ENCODE measurements at places on chromosomes 7 and 10.

GRCh38 chr10:690372-691161 lies 1.1 kb upstream of the DIP2C start:
- peak; percentile 39 for DNase-seq

DNA sequence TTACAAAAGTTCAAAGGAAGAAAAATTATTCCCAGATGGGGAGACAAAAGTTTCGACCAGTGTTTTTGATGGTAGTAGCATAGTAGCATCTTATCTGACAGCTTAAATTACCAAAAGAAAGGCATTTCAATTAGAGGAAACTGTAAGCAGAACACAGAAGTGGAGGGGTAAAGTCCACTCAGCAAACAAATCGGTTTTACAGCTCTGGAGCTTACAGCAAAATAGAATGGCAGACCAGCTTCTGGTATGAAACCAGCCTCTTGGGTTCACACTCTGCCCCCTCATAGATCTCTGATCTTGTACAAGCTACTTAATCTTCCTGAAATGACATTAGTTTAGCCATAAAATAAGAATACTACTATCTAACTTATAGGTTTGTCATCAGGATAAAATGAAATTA lies 118.6 kb downstream of the RNF32 start:
- DNase-seq: no peak

DNA sequence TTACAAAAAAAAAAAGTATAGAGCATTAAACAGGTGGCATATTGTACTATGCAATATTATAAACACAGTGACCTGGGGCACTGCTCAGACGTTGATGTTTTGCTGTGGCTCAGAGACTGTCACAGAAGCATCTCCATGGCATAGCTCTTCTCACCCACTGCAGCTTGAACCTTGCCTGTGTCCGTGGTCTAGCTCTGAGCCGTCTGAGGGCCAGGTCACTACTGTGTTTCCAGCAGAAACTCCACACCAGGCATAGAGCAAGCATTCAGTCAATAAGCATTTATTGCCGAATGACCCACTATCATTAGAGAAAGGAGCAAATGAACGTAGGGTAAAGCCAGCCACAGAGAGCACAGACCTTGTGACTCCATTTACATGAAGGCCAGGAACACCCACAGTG lies 443.2 kb upstream of the FOXK1 start:
- DNase-seq: no peak

DNA sequence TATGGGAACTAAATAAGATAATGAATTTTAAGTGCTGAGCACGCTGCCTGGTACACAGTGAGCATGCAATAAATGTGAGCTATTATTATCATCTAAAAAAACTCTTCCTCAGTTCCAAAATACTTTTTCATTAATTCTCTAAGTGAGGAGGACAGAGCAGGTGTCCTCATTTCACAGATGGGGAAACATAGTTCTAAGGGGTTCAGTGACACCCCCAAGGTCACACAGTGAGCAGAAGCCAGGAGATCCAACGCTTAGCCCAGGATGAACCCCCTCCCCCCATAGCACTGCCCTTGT lies 6.8 kb upstream of the RRP12 start:
- DNase-seq: no peak

DNA sequence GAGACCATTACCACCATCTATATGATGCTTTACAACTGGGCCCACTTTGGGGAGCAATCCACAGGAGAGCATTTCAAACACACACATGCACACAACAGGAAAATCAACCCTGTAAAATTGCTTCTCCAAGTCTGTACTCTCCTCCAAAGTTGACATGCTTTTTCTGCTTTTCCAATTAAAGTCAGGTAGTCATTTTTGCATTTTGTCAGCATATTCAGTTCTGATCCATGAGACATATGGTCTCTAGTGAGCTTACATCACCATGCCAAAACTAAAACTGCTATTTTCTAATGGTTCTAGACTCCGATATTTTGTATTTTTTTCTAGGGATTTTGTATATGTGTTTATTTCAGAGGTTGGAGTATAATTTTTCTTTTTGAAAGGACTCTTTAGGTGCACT lies 373.5 kb upstream of the LRRTM3 start:
- DNase-seq: no peak

- no peak for DNase-seq
Measured at GRCh38 chr10:33579996-33580395, 245.5 kb upstream of the NRP1 start.

DNA sequence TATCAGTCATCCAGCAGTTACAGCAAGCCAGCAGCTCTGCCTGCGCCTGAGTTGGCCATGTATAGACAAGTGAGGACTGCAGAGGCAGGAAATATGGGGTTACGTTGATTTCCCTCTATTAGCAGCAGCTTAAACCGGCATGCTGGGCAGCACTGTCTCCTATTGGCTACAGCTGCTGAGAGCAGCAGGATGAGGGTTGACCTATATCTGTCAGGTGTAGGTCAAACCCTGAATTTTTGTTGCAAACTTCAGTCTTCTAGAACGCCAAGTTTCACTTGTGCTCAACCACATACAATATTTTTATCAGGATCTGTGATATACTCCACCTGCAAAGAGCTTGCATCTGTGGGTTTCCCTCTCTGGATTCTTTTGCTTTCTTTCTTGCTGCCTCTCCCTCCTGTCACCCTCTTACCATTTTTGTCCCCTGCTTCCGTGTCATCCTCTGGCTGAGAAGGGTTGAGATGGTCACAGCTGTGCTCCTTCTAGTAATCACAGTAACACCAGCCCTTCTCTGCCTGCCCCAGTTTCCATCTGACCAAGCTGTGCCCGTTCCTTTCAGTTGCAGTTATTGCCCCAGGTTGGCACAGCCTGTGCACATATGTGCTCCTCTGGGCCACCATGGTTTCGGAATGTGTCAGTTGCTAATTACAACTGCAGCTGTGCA lies 23.8 kb upstream of the GLCCI1 start:
- peak; percentile 55 for DNase-seq

- no peak for DNase-seq
Measured at GRCh38 chr10:82245906-82246560, 371.0 kb downstream of the NRG3 start.

DNA sequence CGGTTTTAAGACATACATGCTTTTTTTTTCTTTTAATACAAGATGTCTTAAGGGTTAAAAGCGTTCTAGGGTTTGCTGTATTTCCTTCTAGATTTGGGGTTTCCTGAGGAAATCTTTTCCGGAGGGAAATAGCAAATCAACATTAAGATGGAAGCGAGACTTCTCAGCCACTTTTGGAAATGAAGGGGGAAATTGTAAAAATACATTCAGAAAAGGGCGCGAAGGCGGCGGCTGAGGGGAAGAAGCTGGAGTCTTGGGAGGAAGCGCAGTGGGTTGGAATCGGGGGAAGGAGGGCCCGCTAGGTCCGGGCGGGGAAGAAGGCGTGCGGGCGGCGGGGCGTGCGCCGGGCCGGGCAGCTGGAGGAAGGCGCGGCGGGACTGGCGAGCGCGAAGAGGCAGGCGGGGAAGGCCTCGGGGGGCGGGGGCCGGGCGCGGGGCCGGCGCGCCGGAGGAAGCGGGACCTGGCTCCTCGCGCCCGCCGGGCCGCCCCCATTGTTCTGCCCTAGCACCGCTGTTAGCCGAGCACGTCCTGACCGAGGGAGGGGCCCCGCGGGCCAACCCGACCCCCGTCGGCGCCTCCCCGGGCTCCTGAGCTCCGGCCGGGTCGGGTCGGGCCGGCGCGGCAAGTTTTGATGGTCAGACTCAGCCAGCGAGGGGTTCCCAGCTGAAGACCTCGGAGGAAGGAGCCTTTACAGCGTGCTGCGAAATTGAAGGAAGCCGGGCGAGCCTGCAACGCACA lies 1.5 kb upstream of the SKIDA1 start:
- peak; percentile 59 for DNase-seq

DNA sequence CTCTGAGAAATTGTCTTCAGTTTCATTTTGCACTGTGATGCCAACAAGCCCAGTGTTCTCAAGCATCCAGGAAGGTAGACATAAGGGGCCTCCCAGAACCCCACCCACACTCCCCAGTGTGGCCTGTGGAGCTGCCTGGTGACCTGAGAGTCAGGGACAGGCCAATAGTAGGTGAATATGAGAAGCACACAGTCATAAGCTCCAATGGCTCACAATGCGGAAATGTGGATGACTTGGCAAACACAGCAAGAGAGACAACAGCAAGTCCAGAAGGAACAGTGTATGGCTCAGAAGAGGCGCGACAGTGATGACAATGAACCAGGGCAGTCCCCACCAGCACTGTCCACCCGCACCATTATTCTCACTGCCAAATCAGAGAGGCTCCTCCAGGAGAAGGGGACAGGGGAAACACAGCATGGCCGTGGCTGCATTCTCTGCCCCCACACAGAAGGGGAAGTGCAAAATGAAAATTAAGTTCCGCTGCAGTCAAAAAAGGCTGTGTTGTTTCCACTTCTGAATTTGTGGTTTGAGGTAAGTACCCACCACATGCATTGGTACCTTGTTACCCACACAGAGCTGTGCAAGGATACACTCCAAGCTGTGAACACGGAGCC lies 419.8 kb downstream of the GRID1 start:
- DNase-seq: no peak

DNA sequence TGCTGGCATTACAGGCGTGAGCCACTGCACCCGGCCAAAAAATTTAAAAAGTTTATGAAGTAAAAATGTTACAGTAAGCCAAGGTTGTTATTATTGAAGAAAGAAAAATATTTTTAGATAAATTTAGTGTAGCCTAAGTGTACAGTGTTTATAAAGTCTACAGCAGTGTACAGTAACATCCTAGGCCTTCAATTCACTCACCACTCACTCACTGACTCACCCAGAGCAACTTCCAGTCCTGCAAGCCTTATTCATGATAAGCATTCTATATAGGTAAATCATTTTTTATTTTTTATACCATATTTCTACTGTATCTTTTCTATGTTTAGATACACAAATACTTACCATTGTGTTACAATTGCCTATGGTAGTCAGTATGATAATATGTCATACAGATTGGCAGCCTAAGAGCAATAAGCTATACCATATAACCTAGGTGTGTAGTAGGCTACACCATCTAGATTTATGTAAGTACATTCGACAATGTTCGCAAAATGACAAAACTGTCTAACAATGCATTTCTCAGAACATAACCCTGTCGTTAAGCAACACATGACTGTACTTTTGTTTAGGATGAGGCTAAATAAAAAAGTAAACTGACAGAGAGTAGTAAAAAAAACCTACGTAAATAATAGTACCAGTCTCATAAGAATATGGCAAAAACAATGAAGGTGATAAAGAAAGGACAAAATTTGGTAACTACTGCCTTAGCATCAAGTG lies 77.8 kb upstream of the FAM133B start:
- DNase-seq: no peak

DNA sequence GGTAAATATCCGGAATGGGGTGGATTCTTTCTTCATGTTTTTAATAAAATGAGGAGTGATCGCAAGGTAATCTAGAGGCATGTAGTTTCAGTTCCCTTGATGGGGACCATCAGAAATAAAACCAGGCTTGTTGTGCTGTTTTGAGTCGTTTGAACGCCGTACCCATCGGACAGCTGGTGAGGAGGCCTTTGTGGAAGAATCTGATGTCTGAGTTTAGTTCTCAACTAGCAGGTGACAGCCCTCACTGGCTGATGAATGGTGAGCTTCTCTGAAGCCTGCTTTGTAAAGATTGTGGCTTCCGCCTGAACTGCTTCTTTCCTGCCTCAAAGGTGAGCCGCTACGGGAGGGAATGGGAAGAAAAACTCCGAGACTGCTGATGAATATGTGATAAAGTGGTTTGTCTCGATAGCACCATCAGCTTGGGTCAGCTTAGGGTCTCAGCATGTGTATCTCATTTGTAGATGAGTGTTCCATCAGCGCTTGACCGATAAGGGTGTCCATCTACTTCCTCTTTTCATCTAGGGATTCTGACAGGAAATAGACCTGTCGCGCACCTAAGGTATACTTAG lies 977 bp downstream of the TMEM248 start:
- DNase-seq: peak; percentile 42

GRCh38 chr7:134931487-134931886 lies 54.8 kb upstream of the AGBL3 start:
- no peak for DNase-seq

GRCh38 chr10:74548676-74549075 lies 277.7 kb upstream of the KAT6B start:
- no peak for DNase-seq

- DNase-seq: no peak
Measured at GRCh38 chr7:159083698-159084068, 61.0 kb downstream of the VIPR2 start.

DNA sequence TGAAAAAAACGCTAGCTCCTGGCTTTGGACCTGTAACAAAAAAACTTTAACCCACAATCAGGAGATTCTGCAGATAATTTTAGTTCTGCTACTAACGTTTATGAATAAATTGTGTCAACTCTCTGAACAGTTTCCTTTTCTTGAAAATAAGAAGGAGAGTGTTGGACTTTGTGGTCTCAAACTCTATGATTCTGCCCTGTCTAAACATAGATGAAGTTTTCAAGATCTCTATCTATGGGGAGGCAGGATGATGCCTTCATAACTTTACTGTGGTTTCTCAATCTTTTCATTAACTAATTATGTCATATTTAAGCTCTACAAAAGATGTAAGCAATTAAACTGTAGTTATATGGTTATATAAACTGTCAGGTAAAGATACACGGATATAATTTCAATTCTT lies 162.0 kb downstream of the REEP3 start:
- DNase-seq: no peak

- DNase-seq: no peak
Measured at GRCh38 chr7:34596887-34597286, 61.1 kb upstream of the NPSR1 start.

GRCh38 chr10:98168147-98168546 lies 33.7 kb downstream of the R3HCC1L start:
- DNase-seq: no peak

GRCh38 chr7:22662556-22663356 lies 64.2 kb upstream of the IL6 start:
- DNase-seq: no peak

DNA sequence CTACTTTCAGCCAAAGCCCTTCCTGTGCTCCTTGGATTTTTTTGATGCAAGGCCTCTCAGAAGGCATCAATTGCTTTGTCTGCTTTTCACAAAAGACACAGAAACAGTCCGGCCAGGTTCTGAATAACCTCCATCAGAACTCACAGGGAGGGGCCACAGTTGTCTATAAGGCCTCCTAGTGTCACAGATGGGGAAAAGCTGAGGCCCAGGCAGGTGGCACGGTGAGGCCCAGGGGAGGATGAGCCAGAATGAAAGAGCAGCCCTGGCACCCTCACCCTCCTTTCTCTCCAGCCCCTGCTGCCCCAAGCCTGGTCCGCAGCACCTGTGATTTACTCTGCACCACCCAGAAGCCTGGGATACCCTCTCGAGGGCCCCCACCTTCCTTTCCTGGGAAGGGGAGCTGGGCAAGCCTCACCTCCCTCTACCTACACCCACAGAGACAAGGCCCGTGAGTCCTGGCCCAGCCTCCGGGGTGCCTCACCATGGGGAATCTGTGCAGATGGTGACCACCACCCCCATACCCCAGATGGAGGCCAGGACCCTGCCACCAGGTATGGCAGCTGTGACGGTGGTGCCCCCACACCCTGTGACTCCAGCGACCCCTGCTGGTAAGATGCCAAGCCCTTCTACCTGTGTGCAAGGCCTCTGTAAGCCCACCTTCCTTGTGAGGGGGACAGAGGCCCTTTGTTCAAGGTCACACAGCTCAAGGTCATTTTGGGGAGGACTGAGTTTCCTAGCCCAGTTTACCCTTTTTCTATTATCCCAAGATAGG lies 26.2 kb upstream of the ZNF467 start:
- peak; percentile 79 for DNase-seq

Data from stimulated activated CD8-positive, alpha-beta memory T cell treated with anti-CD3 and anti-CD28 coated beads, Interleukin-4, amount 100 ng/mL, for 48 hours (primary cell).